ENCODE measurements at places on chromosomes 6 and 20. TPM values are rescaled to one million over a fixed set of nuclear protein-coding genes. Genes with fewer than 3 reads are reported as not detected.

Gene HLA-G
- total RNA-seq, result not detected

Gene HCRTR2
- total RNA-seq, result 1.0 TPM

Gene KIF13A
- 63.2 TPM for total RNA-seq

Gene IL20RA
- 2.1 TPM for total RNA-seq

Gene CCN2
- total RNA-seq, result 20.3 TPM

Gene SPAG4
- total RNA-seq, result 9.4 TPM

Gene FIG4
- total RNA-seq, result 34.7 TPM

Gene LY6G5B
- total RNA-seq, result 18.8 TPM

Gene SGK2
- 6.2 TPM for total RNA-seq

Gene VSX1
- 3.3 TPM for total RNA-seq

Gene MAPK13
- total RNA-seq, result 22.7 TPM

Gene MUC21
- not detected for total RNA-seq

Gene DLK2
- 6.6 TPM for total RNA-seq

Gene BPIFA1
- not detected for total RNA-seq
